ENCODE measurements at places on chromosomes 5 and 9. TPM values are rescaled to one million over a fixed set of nuclear protein-coding genes. Genes with fewer than 3 reads are reported as not detected.
A peak's percentile ranks its signal among the peaks of the same experiment; 100 is the strongest.

The ZNG1F gene
- 19.5 TPM for total RNA-seq

The DAP gene
- 45.3 TPM for total RNA-seq

The LECT2 gene
- not detected for total RNA-seq

GRCh38 chr9:15136646-15137045 lies 170.4 kb downstream of the TTC39B start:
- no peaks in the 10 kb centered on the region for H3K36me3 ChIP-seq
- no peak overlapping the region for H3K27ac ChIP-seq
- DNase-seq, result peak; percentile 18
- no peaks in the 10 kb centered on the region for H3K4me1 ChIP-seq

- no peak overlapping the region for H3K27ac ChIP-seq
Observed at GRCh38 chr9:35495984-35496383, 6.1 kb downstream of the RUSC2 start.

DNA sequence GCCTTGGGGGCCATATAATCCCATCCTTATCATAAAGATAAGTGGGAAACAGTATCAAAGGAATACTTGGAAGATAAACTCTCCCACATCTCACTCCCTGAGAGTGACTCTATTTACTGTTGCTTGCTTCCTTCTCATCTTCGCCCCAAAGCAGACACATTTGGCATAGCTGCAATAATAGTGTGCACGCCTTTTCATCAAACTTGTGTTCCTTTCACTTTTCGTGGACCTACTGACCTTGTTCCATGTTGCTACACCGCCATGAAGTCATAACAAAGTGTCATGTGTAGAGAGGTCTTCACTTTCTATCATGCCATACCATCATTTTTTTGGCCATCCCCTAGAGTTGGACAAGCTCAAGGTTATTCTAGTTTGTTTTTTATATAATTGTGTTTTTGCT lies 200.0 kb upstream of the MSX2 start:
- no peaks in the 10 kb centered on the region for H3K4me1 ChIP-seq
- no peak overlapping the region for H3K4me3 ChIP-seq
- peaks cover 7% of the 10 kb centered on the region for H3K27me3 ChIP-seq
- no peaks in the 10 kb centered on the region for H3K36me3 ChIP-seq

DNA sequence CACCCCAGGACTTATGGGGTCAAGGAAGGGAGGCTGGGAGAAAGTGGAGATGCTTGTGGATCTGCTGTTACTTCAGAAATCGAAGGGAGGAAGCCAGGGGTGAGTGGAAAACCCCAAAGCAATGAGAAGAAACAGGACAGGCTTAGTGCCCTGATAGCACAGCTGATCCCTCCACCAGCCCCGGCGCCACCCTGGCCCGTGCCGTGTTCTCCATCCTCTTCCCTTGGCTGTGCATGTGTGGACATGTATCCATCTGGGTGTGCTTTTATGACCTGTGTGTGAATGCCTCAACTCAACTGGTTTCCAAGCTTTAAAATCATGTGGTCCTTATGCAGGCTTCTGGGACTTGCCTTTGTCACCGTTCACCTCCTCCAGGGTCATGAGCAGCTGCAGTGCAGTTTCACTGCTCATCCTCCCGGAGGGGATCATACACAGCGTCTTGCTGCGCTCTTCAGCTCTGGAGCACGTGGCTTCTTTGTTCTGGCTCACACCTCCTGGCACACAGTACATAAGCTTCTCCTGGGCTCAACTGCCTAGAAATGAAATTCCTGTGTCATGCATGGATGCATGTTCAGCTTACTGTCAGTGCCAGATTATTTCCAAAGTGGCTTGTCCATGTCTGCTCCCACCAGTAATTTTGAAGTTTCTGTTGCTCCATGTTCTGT lies 58.2 kb downstream of the IPPK start:
- no peak for DNase-seq
- no peaks in the 10 kb centered on the region for H3K4me1 ChIP-seq
- H3K27me3 ChIP-seq, result no peaks in the 10 kb centered on the region

DNA sequence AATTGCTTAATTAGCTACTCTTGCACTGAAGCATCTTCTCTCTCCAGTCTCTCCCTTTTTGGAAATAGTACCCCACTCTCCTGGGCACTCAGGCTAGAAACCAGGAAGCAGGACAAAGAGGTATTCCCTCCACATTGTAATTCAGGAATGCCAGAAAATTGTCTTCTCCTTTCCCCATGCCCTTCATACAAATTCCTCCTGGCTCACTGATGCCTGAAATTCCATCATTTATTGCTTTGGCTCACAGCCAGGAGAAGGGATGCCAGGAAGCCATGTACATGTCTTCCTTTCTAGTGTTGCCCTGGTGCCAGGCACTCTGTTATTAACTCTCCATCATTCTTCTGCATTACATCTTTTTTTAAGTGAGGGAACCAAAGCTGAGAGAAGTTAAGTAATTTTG lies 716.5 kb upstream of the C9orf72 start:
- H3K4me3 ChIP-seq, result no peak overlapping the region
- H3K36me3 ChIP-seq, result no peaks in the 10 kb centered on the region
- DNase-seq, result no peak
- H3K27ac ChIP-seq, result no peak overlapping the region
- H3K27me3 ChIP-seq, result no peaks in the 10 kb centered on the region
- H3K4me1 ChIP-seq, result no peaks in the 10 kb centered on the region

Data from activated CD8-positive, alpha-beta T cell treated with anti-CD3 and anti-CD28 coated beads for 36 hours (primary cell).